ENCODE measurements at places on chromosomes 2 and 18. TPM values are rescaled to one million over a fixed set of nuclear protein-coding genes. Genes with fewer than 3 reads are reported as not detected.

DNA sequence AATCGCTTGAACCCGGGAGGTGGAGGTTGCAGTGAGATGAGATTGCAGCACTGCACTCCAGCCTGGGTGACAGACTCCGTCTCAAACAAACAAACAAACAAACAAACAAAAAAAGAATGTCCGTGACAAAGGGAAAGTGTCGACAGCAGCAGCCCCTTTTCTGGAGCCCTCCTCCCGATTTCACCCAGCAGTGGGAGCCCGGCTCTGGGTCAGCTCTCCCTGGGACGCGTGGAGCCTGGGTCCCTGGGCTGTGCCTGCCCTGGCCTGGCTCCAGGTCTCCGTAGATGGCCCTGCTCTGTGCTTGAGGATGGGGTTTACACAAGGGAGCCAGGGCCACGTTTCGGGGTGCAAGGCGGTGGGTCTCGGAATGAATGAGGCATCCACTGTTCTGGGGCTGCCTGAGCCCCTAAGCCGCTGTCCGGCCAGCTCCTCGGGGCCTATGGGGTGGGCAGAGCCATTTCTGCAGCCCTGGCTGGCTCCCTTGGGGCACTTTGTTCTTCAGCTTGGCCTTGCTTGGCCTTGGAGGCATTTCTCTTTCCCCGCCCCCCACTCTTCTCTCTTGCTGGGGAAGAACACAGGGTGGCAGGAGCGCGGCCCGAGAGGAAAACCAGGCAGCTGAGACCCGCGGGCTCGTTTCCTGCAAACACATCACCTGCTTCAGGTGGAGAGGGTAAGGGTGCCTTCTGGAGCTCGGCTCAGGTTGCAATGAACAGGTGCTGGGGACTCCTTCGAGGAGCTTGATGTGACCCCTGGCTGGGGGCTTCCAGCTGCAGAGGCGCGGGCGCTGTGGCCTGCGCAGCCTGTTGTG, 29.1 kb downstream of the RTP5 start:
- H3K36me3 ChIP-seq, result no peaks in the 10 kb centered on the region
- H3K4me3 ChIP-seq, result no peak overlapping the region
- DNase-seq, result peak; percentile 50
- H3K27ac ChIP-seq, result no peak overlapping the region
- no peaks in the 10 kb centered on the region for H3K4me1 ChIP-seq

- H3K27me3 ChIP-seq, result no peaks in the 10 kb centered on the region
- no peak for DNase-seq
- H3K27ac ChIP-seq, result no peak overlapping the region
- H3K4me3 ChIP-seq, result no peak overlapping the region
- H3K4me1 ChIP-seq, result no peaks in the 10 kb centered on the region
- no peaks in the 10 kb centered on the region for H3K36me3 ChIP-seq
Observed at GRCh38 chr2:145284551-145284950, 764.6 kb upstream of the ZEB2 start.

DNA sequence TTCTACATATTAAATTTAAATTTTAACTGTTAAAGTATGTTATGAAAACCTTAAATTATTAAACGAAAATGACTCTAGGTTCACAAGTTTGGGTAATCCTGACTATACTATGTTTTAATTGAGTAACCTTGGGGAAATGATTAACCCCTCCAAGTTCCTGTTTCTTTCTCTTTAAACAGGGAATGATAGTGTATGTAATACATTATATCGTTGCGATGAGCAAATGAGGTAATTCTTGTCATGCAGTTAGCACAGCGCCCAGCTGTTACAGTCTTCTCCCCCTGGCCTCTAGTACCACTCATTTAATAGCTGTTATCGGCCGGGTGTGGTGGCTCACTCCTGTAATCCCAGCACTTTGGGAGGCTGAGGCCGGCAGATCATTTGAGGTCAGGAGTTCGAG, 80.4 kb downstream of the MTA3 start:
- no peak overlapping the region for H3K27ac ChIP-seq
- H3K4me3 ChIP-seq, result no peak overlapping the region
- H3K4me1 ChIP-seq, result no peaks in the 10 kb centered on the region
- DNase-seq, result no peak

The TXNDC2 gene
- 0.55 TPM for total RNA-seq

DNA sequence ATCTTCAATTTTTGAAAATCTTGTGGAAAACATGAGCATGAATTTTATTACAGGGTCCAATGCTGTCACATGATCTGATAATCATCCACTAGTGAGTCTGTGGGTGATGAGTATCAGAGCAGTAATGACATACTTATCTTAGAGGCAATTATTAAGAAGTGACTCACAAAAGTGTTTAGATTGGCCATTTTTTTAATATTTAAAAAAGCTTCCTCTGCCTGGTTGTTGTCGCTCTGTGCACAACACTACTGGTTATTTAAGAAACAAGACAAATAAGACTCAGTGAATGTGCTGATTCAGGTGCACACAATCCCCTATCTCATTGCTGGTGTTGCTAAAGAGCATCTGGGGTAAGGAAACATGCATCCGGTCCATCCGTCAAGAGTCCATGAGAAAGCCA, 665.8 kb upstream of the ZEB2 start:
- DNase-seq, result no peak
- no peaks in the 10 kb centered on the region for H3K4me1 ChIP-seq
- H3K36me3 ChIP-seq, result no peaks in the 10 kb centered on the region
- H3K27me3 ChIP-seq, result no peaks in the 10 kb centered on the region

The DNER gene
- total RNA-seq, result 0.14 TPM

DNA sequence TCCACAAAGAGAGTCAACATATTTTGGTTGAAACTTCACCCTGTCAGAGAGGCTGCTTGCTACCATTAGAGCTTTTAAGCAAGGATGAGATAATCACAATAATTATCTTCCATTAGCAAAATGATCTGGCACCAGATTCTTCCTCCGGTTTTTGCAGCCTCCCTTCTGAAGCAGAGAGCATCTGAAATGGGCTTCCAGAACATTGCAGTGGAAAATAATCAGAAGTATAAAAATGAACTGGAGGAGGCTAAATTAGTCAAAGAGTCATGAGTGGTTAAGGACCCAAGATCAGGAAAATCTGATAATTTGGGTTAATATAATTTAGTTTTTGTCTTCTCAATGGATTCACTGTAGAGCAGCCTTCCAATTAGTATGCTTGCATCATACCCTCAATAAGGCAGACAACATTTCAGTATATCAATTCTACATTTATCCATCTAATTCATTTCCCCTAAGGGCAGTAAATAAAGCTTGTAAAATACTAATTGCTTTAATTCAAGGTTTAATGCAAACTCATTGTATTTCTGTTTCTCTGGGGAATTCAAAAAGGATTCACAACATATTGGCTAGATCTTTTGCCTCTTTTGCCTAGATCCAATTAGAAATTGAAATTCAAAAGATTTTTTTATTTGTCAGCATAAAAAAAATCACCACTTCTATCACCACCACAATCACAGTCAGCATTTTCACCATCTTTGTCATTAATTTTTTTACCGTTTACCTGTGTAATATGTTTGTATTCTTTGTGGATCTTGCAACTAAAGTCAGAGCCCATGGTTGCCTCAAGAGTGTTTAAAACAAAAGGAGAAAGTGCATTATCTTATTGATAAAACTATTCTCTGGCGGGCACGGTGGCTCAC, 537.2 kb upstream of the DCC start:
- H3K27me3 ChIP-seq, result no peaks in the 10 kb centered on the region
- H3K4me1 ChIP-seq, result no peaks in the 10 kb centered on the region
- no peak for DNase-seq
- no peak overlapping the region for H3K27ac ChIP-seq

- H3K4me1 ChIP-seq, result no peaks in the 10 kb centered on the region
- H3K4me3 ChIP-seq, result no peak overlapping the region
- peaks cover 75% of the 10 kb centered on the region for H3K36me3 ChIP-seq
- no peak for DNase-seq
- no peak overlapping the region for H3K27ac ChIP-seq
Observed at GRCh38 chr18:199768-200167, 41.4 kb downstream of the USP14 start.

The UGT1A3 gene
- not detected for total RNA-seq

The SLC35F5 gene
- 76.0 TPM for total RNA-seq

DNA sequence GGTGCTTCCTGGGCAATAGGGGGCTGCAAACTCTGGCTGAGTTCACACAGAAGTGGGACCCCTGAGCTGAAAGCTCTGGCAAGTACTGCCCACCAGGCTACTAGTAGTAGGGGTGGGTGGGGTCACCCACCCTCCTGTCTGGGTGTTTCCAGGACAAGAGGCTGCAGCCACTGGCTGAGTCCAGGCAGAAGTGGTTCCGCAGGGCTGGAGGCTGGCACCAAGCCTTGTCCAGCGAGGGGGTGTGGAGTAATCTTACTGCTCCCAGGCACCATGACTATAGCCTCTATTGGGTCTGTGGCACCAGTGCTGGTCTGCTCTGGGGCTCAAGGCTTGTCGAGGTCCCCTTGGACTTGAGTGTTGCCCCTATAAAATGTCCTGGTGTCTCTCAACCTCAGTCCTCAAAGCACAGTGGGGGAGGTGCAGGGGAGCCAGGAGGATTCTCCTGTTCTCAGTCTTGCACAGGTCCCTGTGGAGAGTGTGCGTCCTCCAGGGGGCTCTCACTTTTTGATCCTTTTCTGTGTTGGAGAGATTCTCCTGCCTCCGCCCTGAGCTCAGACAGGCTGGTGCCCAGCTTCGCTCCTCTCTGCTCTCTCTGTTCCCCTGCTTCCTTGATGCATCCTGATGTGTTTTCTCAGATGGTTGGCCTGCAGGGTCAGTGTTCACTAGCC, 48.1 kb downstream of the NUP35 start:
- no peaks in the 10 kb centered on the region for H3K27me3 ChIP-seq
- H3K4me3 ChIP-seq, result no peak overlapping the region

- no peaks in the 10 kb centered on the region for H3K27me3 ChIP-seq
- peaks cover 5% of the 10 kb centered on the region for H3K36me3 ChIP-seq
- DNase-seq, result no peak
- H3K27ac ChIP-seq, result no peak overlapping the region
- H3K4me1 ChIP-seq, result no peaks in the 10 kb centered on the region
- H3K4me3 ChIP-seq, result no peak overlapping the region
Observed at GRCh38 chr2:26086155-26086637, 52.3 kb downstream of the RAB10 start.

The IL1F10 gene
- total RNA-seq, result not detected

The CYP27C1 gene
- total RNA-seq, result not detected

DNA sequence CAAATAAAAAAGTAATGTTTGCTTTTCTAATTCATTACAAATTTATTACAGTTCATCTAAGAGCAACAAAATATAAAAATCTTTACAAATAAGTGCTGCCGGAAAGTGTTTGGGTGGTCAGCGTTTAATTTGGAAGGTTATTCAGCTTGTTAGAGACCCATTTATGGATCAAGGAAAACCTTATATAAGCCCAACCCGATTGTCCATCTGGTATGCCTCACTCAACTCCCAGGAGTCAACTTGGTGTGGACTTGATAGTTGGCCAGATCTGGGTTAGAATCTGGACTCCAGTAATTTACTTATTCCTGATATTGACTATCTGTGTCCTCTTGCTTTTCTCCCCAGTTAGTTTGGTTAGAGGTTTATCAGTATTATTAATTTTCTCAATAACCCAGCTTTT, 106.2 kb downstream of the KCTD1 start:
- no peak overlapping the region for H3K4me3 ChIP-seq
- H3K36me3 ChIP-seq, result no peaks in the 10 kb centered on the region
- DNase-seq, result no peak
- H3K27ac ChIP-seq, result no peak overlapping the region
- no peaks in the 10 kb centered on the region for H3K27me3 ChIP-seq

GRCh38 chr2:85215448-85216401, 82.5 kb downstream of the TCF7L1 start:
- peak overlapping the region; percentile 11 for H3K27ac ChIP-seq
- no peaks in the 10 kb centered on the region for H3K4me1 ChIP-seq
- H3K36me3 ChIP-seq, result no peaks in the 10 kb centered on the region
- DNase-seq, result no peak
- H3K4me3 ChIP-seq, result no peak overlapping the region
- no peaks in the 10 kb centered on the region for H3K27me3 ChIP-seq

GRCh38 chr2:101763496-101764333, 66.2 kb downstream of the MAP4K4 start:
- H3K27me3 ChIP-seq, result no peaks in the 10 kb centered on the region
- peaks cover 65% of the 10 kb centered on the region for H3K4me1 ChIP-seq
- no peak for DNase-seq
- H3K27ac ChIP-seq, result no peak overlapping the region

DNA sequence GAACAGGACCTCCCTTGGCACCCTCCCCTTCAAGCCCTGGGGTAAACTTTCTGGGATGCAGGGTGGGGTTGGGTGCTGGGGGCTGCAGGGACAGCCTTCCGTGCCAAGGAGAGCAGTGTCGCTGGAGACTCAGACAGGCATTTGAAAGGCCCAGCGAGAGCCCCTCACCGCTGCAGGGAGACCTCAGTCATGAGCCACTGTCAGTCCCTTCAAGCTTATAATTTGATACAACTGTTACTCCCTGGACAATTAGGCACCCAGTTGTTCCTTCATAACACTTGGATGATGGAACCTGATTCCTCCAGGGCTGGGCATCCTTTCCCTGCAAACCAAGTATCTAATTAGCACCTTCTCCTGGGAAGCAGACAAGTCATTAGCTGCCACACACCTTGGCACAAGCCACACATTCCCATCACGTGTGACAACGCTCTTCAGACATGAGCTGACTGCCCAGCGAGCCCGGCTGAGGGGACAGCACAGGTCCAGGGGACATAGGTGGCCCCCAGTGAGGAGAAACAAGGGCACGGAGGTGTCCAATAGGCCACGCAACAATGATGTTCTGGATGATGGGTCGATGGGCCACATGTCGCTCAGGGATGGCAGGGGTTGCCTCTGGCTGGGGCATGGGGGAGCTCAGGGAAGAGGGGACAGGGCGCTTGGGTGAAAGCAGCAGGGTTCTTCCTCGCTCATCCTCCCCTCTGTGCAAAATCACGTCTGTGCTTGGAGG, 59.6 kb downstream of the KCNF1 start:
- no peak overlapping the region for H3K4me3 ChIP-seq
- DNase-seq, result no peak
- H3K36me3 ChIP-seq, result no peaks in the 10 kb centered on the region
- H3K4me1 ChIP-seq, result no peaks in the 10 kb centered on the region

DNA sequence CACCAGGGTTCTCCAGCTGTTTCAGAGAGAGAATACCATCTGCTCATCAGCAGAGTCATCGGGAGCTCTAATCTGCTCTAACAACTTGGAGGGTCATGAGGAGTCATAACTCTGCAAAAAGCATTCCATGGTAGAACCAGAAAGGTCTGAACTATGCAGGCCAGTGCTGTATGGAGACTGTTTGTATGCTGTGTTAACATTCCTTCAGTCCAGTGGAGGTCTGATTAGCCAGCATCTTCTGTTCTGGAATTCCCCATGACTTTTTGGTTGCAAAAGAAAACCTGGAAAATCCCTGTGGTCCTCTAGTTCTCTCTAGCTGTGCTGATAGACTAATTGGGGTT, 9.4 kb upstream of the ITGB6 start:
- no peak overlapping the region for H3K27ac ChIP-seq
- H3K4me1 ChIP-seq, result peaks cover 29% of the 10 kb centered on the region
- DNase-seq, result no peak
- no peak overlapping the region for H3K4me3 ChIP-seq
- no peaks in the 10 kb centered on the region for H3K27me3 ChIP-seq
- H3K36me3 ChIP-seq, result no peaks in the 10 kb centered on the region

DNA sequence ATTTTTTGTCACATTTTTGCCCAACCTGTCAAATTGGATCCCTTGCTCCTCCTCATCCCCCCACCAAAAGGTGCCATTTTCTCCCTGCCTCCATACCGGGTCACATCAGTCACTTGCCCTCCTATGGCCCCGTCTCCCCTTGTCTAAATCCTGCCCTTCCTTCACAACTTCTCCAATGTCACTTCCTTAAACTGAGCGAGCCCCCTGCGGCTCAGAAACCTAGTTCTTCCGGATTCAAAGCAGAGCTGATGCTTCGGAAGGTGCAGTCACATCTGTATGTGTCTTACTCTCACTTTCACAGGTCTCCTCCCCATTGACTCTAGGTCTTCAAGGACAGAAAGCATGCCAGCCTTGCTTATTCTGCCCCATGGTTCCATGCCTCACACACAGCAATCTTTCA, 22.1 kb downstream of the TNP1 start:
- DNase-seq, result no peak
- no peak overlapping the region for H3K27ac ChIP-seq
- no peak overlapping the region for H3K4me3 ChIP-seq
- H3K4me1 ChIP-seq, result no peaks in the 10 kb centered on the region
- H3K27me3 ChIP-seq, result no peaks in the 10 kb centered on the region
